ENCODE measurements at places on chromosomes 3 and 15.

DNA sequence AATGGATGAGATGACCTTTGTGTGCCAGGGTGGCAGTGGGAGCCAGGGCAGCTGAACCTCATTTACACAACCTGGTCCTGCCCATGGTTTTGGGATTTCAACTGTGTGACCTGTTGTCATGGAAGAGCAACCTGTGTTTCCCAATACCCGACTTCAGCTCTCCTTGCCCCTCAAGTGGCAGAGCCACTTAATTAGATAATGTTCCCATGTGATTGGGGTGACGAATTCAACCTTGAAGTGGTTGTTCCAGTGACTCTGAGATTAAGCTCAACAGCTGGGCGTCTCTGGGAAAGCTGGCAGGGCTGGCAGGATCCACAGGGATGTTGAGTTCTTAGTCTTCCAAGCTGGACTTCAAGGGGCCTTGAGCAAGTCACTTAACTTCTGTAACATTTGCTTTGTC is 71.0 kb downstream of the THSD4 start:
- no peak for DNase-seq

- no peak for DNase-seq
Observed at GRCh38 chr3:123423031-123423430, 25.9 kb downstream of the ADCY5 start.

GRCh38 chr3:9081184-9081818 is 118.0 kb upstream of the RAD18 start:
- DNase-seq: no peak

- DNase-seq: no peak
Observed at GRCh38 chr15:49686599-49686998, 65.8 kb downstream of the DTWD1 start.

DNA sequence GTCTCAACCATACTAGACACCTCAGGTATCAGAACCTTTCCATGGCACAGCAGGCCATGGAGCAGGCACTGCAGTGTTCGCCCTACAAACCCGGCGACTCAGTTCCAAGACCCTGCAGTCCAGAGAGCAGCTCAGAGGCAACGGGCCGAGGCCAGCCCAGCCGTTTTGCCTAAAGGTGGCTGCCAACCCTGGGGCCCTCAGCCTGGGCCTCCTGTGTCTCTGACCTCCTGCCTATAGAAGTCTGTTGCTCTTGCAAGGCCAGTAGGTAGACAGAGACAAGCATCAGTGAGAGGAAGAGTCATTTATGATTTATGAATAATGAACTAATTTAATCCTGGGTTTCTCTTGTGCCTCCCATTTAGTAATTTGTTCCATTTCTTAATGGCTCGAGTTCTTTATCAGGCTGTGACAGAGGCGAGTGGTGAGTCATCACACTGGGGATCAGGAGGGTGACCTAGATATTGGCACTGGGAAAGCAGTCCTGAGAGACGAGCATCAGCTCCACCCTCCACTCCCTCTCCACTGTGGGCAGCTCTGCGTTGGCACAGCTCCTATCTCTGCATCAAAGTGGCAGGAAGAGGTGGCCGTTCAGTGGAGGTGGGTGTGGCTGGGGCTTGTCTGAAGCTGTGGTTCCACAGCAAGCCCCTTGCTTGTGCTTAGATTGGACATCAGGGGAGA is 79.8 kb downstream of the ABHD5 start:
- DNase-seq: no peak

DNA sequence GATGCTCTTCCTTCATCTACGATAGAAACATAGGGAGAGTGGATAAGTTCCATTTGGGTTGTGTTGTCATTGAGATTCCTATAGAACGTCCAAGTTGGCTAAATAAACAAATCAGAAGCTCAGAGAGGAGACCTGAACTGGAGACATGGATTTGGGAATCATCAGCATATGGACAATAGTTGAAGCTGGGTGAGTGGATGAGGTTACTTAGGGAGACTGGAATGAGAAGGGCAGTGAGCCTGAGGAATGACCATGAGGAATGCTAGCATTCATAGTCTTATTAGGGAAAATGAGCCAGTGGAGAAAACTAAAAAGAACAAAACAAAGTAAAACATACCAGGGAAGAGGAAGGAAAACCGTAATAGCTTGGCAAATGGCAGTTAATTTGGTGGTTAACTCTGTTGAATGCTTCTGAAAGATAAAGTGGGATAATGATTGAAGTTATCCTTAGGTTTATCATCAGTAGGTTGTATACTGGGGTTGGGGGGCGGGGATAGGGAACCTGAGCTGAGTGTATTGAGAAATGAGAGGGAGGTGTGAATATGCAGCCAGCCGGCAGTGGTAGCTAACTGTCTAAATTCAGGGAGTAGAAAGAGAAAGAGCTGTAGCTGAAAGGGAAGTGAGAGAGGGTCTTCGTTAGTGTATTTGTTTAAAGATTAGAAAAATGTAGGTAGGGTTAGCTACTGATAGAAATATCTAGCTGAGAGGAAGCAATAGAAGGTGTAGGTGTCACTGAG is 74.6 kb downstream of the ARHGEF26 start:
- DNase-seq: no peak

GRCh38 chr3:141431411-141432378 is 55.1 kb upstream of the RASA2 start:
- no peak for DNase-seq

DNA sequence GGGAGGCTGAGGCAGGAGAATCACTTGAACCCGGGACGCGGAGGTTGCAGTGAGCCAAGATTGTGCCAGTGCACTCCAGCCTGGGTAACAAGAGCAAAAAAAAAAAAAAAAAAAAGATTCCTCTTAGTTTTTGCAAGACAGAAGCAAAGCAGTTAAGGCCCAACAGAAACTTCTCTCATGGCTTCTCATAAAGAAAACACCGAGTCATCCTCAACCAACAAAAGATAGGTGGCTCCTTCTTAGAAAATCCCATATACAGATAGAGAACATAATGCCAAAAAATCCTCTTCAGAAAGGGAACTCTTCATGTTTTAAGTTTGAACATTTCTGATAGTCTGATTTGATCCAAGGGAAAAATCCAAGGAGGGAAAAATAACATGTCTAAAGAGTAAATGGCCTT is 12.5 kb upstream of the SKIL start:
- DNase-seq: no peak

- DNase-seq: no peak
Observed at GRCh38 chr3:46318207-46318927, 35.5 kb upstream of the CCR2 start.

DNA sequence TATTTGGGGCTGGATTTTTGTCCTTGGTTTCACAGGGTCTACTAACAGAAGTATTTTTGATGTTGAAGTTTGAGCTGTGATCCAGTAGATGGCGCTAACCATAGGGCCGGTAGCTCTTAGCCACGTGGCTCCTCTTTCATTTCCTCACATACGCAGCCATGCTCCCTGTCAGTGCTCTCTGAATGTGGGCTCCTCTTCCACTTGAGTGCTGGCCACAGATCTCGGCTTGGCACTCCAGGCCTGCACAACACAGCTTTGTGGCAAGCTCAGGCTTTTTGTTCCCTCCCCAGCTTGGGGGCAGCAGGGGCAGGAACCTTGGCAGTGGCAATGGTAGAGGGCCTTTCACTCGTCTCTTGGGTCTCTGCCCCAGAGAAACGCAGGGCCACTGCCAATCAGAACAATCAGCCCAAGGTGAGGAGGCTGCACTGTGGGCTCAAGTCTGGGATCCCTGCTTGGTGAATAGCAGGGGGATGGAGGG is 18.6 kb upstream of the DNAAF4 start:
- peak; percentile 91 for DNase-seq

GRCh38 chr3:25460751-25461150 is 32.7 kb downstream of the RARB start:
- no peak for DNase-seq

- no peak for DNase-seq
Observed at GRCh38 chr3:28077572-28077971, 163.8 kb upstream of the CMC1 start.

DNA sequence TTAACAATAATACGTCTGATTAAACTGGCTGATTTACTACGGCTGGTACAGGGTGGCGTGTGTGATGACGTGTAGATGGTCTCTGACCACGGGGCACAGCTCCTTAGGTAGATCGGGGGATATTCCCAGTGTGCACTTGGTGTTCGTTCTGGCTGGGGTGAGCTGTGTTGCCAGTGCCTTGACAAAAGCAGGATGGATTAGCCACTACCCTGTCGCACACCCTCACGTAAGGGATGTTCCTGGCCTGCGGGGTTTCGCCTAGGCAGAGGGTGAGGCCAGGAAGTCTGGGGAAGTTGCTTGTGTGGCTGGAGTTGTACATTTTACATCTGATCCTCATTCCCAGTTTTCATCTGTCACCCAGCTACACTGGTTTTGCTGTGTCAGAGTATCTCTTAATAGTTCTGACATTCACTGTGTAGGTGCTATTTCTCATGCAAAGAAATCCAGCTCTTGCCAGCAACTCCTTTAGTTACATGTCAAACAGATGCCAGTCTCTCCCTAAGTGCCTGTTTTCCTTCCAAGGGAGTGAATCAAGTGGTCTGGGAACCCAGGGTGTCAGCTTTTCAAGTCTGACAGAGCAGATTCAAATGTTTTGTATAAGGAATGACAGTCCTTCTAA is 66.1 kb upstream of the CCR4 start:
- DNase-seq: no peak

DNA sequence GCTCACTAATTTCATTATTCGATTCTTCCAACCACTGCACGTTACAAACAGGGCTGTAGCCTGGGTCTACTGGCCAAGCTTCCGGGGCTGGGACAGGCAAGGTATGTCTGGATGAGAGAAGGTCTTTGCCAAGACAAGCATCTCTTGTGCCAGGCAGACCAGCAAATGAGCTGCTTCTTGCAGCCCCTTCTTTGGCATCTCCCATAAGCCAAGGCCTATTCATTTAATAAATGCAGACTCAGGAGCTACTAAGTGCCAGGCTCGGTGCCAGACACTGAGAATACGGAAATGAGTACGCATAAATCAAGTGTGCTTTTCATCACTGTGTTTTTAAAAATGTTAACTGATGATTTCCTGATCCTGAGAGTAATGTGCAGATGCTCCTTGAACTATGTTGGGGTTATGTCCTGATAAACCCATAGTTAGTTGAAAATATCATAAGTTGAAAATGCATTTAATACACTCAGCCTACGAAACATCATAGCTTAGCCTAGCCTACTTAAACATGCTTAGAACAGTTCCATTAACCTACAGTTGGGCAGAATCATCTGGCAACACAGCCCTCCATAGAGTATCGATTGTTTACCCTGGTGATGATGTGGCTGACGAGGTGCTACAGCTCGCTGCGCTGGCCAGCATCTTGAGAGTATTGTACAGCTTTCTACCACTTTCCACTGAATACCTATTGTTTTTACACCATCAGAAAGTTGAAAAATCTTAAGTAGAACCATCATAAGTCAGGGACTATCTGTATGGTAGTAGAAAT is 135.0 kb upstream of the CTDSPL start:
- no peak for DNase-seq

GRCh38 chr15:79101866-79102581 is 11.4 kb upstream of the RASGRF1 start:
- no peak for DNase-seq

DNA sequence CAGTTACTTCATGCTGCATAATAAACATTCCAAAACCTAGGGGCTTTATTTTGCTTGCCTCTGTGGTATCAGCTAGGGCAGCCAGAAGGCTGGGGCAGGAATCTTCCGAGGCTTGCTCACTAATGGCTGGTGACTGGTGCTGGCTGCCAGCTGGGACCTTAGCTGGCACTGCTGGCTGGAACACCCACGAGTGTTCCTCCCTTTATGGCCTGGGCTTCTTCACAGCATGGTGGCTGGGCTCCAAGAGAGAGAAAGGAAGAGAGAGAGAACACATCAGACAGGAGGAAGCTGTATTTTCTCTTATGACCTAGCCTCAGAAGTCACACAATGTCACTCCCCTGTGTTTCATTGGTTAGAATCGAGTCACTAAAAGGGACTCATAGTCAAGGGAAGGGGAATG is 23.9 kb upstream of the CDCP1 start:
- no peak for DNase-seq

DNA sequence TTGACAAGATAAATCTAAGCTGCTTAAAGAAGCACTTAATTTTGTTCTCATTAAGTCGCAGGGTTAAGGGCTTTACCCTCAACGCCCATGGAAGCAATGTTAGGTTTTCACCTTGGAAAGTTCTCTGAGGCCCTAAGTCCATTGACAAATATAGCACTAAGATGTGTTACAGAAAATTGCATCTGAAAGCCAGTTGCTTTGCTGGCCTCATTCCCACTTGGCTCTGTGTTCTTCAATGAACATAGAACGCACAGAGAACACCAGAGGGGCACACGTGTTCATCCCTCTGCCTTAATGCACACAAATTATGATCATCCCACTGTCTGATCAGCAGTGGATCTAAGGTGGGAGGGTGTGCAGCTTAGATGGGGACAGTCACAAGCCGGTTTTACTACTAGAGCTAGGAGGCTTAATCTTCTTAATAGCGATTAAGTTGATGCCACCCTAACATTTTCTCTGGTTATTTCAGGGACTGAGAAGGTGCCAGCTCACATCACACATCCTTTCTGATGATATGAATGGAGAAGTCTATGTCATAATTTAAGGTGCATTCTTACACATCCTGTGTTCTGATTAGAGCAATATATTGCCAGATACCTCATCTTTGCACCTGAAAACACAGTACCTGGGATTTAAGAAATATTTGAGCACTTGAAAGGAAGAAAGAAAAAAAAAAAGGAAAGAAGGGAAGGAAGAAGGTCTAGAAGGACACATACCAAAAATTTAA is 224.4 kb upstream of the ICE2 start:
- DNase-seq: no peak

DNA sequence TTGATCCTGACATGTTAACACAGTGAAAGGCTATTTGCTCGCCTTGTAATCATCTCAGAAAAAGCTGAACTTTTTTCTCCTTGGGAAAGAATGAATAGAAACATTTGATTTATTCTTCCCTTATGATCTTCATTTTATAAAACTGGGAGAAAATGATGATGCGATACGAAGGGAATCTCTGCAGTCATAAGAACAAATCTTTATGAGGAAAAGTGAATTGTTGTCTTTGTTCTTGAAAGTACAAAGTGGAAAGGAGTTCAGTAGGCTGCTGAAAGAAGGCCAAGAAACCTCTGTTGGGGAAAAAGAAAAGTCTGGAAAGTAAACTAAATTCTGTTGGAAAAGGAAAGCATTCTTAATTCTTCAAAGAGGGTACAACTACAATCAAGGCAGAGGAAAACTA is 248.8 kb downstream of the NSUN3 start:
- DNase-seq: no peak

DNA sequence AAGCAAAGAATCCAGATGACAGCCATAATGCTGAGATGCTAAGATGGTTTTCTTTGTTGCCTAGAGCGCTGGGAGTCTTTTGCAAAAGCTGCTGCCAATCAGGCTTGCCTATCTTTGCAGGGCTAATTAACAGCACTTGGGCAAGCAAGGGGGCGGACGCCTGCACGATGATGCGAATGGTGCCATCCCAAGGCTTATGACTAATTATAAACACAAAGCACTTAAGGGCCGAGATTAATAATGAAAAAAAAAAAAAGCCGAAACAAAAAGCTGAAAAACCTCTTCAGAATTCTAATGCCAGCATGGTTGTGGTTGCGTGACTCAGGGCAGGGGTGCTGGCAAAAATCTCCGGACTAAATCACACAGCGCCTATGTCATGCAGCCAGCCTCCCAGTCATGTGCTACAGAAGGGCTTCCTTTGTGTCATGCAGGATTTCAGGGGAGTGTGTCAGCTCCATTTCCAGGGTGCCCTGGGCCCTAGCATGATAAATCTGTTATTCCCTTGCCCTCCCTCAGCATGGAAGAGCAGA is 185.0 kb upstream of the ANKRD28 start:
- no peak for DNase-seq

- DNase-seq: no peak
Observed at GRCh38 chr3:175287361-175287963, 428.3 kb downstream of the NAALADL2 start.

GRCh38 chr3:102165367-102165766 is 269.4 kb upstream of the ZPLD1 start:
- DNase-seq: no peak
